ENCODE measurements at places on chromosomes 2 and 18.
A peak's percentile ranks its signal among the peaks of the same experiment; 100 is the strongest.

- no peak for DNase-seq
Measured at GRCh38 chr18:76956648-76957047, 134.3 kb downstream of the ZNF236 start.

- DNase-seq: no peak
Measured at GRCh38 chr18:2312440-2312839, 258.9 kb downstream of the METTL4 start.

- DNase-seq: no peak
Measured at GRCh38 chr18:543447-544078, 36.6 kb upstream of the CETN1 start.

- no peak for DNase-seq
Measured at GRCh38 chr2:70212298-70212932, 21.6 kb upstream of the C2orf42 start.

- no peak for DNase-seq
Measured at GRCh38 chr2:27730980-27731691, 40.4 kb upstream of the MRPL33 start.

GRCh38 chr2:70118798-70119454, 31.6 kb downstream of the PCBP1 start:
- DNase-seq: no peak

- no peak for DNase-seq
Measured at GRCh38 chr2:205405194-205405593, 277.1 kb upstream of the NRP2 start.

DNA sequence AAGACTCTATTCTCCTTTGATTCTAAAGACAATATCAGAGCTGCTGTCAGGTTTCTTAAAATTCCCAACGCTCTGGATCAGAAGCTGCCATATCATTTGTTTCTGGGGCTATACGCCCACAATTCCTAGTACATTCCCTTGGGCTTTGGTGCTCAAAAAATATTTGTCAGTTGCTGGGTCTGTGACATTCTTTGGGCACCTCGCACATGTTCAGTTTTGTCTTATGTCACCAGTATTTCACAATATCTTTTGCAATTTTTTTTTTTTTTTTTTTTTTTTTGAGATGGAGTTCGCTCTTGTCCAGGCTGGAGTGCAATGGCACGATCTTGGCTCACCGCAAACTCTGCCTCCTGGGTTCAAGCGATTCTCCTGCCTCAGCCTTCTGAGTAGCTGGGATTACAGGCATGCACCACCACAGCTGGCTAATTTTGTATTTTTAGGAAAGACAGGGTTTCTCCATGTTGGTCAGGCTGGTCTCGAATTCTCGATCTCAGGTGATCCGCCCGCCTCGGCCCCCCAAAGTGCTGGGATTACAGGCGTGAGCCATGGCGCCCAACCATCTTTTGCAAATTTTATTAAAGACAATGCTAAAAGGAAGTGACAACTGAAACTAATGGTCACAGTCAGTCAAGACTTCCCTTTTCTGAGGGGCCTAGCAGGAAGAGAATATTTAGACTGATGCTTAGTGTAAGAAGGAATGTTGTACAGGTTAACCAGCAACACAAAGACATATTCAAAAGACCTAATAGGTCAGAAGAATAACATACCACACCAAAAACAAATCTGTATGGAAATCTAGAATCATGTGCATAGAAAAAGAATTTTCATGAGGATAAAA, 6.8 kb downstream of the ZNF397 start:
- no peak for DNase-seq

- DNase-seq: no peak
Measured at GRCh38 chr2:49332415-49332814, 178.1 kb upstream of the FSHR start.

DNA sequence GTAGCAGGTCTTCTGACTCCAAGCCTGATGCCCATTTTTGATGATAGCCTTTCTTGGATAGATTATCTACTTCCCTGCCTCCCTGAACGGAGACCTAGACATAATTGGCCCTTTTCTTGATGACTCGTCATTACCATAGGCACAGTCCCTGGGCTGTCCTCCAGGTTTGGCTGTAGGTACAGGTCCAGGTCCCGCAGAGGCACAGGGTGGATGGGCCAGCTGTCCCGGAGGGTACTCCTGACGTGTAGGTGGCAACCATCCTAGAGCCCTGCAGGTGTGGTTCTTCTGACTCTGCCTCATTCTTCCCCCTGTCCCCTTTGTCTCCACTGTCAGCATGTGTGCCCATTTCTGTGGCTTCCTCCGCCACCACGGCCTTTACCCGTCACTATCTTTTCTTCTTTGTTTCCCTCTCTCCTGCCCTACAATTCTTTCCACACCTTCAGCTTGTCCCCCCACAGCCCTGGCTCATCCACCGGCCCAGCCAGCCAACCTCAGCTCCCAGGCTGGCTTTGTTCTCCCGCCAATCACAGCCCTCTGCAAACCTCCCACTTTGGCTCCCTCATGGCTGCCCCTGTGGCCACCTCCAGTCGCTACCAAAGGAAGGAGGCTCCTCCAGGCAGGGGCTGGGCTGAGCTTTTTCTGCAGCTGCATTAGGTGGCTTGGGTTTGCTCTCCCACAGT, 102.8 kb downstream of the SMAD7 start:
- peak; percentile 13 for DNase-seq

DNA sequence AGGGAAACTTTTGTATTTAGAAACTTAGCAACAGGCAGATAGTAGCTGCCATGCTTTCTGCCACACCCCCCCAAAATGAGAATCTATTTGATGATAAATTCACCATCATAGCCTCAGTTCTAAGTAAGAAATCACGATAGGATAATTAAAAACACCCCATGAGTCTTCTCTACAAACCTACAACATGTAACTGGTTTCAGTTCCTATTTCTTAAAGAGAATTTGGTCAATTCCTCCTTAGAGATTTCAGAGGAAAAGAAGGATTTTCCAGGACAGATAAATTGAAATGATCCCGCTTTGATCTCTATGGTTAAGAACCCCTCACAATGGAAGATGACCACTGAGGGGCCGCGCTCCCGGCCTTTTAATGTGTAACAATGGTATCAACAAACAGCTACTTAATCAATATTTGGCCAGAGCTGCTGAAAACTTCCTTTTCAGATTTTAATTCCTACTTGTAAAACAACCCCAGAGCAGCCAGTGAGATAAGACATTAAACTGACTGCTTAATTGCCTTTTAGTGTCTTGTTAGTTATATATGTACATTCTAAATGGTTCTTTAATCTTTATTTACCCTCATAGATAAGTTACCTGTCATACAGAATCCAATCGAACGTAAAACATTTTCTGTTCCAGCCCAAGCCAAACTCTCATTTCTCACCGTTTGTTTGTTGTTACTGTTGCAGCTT, 10.1 kb downstream of the PAX3 start:
- no peak for DNase-seq

GRCh38 chr2:28567061-28567471, 71.2 kb downstream of the PLB1 start:
- DNase-seq: no peak

- no peak for DNase-seq
Measured at GRCh38 chr2:157170299-157170698, 87.2 kb upstream of the GALNT5 start.

DNA sequence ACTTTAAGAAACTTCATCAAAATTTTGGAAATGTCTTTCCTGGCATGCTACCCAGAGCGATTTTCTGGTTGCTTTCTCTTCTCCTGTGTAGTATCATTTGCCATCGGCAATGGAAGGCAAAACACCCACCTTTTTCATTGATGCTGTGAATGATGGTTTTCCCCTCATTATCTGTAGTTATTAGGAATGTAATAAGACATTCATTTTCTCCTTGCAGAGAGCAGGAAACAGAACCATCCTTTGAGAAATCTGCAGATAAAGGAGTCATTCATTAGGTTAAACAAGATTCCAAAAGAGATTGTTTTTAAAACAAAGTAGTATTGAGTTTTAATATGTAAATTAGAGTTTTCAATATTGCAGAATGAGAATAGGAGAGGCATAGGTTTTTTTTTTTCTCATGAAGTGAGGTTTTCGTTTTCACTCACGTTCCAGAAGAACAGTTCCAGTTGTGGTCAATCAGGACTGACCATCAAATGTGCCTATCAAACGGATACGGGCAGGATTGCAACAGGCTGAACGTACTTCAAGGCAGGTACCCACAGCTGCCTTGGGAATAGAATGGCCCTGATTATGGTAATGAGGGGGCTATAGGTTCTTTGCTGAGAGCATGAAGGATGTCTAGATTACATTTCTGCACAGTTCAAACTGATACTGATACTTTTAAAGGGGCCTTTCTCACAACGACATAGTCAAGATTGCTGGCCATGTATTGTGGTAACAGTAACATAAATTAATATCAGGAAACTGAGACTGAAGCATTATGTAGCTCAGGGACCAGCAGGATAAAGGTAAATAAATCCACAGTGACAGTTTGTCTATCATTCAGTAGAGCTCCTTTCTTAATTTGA, 49.8 kb upstream of the PLA2R1 start:
- DNase-seq: no peak

GRCh38 chr2:233242231-233242927, 9.1 kb upstream of the ATG16L1 start:
- no peak for DNase-seq

DNA sequence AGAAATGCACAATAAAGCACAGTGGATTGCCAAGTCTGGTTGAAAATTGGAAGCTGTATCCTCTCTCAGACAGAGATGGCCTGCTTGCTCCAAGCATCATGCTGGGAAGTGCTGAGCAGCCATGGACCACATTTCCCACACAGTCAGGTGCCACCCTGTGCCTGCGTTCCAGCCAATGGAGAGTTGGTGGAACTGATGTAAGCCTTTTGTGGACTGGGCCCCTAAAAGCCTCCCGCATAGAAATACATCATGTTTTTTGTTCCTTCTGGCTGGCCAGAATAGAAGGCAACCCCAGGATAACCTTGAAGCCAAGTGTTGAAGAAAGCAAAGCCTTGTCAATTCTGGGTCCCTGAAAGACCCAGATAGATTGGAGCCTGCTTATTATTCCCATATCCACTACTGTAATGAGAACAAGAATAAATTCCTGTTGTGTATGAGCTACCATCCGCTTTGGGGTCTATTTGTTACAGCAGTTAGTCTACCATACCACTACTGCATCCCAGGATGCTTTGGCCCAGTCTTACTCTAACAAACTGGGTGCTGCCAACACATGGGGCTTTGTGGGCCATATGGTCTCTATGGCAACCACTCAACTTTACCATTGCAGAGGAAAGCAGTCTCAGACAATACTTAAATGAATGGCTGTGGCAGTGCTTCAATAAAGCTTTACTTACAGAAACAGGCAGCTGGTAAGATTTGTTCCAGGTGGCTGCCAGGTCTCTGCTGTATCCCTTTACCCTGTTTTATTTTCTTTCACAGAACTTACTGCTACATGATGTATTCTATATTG, 65.4 kb downstream of the POLE4 start:
- DNase-seq: no peak

GRCh38 chr2:48946449-48947048, 191.0 kb upstream of the LHCGR start:
- DNase-seq: peak; percentile 31

- DNase-seq: no peak
Measured at GRCh38 chr18:24878289-24878688, 417.9 kb downstream of the HRH4 start.

- DNase-seq: no peak
Measured at GRCh38 chr2:39024833-39025232, 96.0 kb downstream of the SOS1 start.

DNA sequence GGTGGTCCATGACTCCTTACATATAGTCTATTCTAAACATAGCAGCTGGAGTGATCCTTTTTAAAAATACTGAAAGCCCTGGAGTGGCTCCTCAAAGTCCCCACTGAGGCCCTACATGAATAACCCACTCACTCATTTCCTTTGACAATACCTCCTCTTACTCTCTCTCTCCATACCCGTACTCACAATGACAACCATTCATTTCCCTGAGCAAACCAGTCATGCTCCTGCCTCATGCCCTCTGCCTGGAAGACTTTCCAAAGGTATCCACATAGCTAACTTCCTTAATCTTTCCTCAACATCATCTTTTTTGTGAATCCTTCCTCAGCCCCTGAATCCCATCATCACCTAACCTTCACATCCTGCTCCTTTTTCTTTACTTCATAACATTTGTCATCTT, 102.6 kb downstream of the BAZ2B start:
- DNase-seq: no peak

- no peak for DNase-seq
Measured at GRCh38 chr2:109175350-109175678, 46.3 kb downstream of the SH3RF3 start.

GRCh38 chr2:52895726-52896340, 871.8 kb upstream of the CHAC2 start:
- DNase-seq: no peak

- no peak for DNase-seq
Measured at GRCh38 chr2:85974390-85974789, 85.6 kb upstream of the ST3GAL5 start.

- DNase-seq: peak; percentile 34
Measured at GRCh38 chr18:49697757-49698524, 115.4 kb downstream of the ACAA2 start.

DNA sequence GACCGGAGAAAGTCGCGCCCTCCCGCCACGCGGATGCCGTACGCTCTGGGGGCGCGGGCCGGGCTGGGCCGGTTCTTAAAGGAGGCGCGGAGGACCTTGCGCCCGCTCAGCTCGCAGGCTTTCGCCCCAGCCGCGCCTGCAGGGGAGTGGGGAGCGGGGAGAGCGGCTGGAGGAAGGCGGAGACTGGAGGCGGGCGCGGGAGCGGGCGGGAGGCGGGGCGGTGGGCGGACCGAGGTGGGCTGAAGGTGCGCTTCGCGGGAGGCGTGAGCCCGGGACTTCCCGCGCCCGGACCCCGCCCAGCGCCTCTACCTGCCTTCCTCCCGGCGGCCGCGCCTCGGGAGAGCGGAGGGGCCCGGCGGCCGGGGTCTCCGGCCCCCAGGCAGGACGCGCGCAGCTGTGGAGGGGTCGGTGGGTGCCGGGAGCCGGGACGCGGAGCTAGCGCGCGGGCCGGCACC, at the start of gene ADRA2B:
ADRA2B (minus strand) TSS at position 148 of the 455 bp plus-strand sequence. CDS start 422 bp downstream, outside the sequence.
- peak; percentile 58 for DNase-seq

GRCh38 chr2:107259408-107260195, 373.6 kb upstream of the ST6GAL2 start:
- DNase-seq: no peak

- no peak for DNase-seq
Measured at GRCh38 chr2:237686659-237687136, 59.3 kb downstream of the LRRFIP1 start.

- DNase-seq: peak; percentile 18
Measured at GRCh38 chr2:239388236-239389151, 12.3 kb downstream of the HDAC4 start.

- DNase-seq: no peak
Measured at GRCh38 chr2:233480490-233481202, 85.9 kb downstream of the USP40 start.

GRCh38 chr2:214450118-214450894, 39.5 kb downstream of the VWC2L start:
- no peak for DNase-seq

DNA sequence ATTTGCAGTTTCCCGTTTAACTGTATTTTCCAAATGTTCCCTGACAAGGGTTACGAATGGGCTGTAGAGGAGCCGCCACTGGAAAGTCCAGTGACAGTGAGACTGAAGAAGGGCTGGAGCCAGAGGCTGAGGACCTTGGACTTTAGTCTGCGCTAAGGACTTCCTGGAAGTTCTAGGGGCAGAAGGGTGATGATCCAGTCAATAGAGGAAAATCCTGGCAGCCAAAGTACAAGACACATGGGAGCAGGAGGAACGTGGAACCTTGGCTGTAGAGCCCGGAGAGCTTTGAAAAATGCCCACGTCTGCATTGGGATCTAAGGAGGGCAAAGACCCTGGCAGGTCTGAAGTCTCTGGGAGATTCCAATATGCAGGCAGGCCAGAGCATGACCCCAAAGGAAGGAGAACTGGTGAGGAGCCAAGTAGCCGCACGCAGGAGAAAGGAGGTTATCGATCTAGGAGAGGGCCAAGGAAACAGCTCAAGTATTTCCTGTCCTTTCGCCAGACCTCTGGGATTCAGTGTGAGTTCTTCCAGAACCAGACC, 28.5 kb downstream of the MBP start:
- DNase-seq: no peak

- peak; percentile 77 for DNase-seq
Measured at GRCh38 chr2:149330127-149331022, at the start of gene LYPD6. LYPD6 (plus strand) TSS chr2:149330587; CDS start chr2:149437709, 107,122 bp downstream.
